ENCODE measurements at places on chromosomes 5 and 9.

- no peak for DNase-seq
- H3K4me1 ChIP-seq, result no peaks in the 10 kb centered on the region
- H3K4me3 ChIP-seq, result no peak overlapping the region
- peaks cover 7% of the 10 kb centered on the region for H3K36me3 ChIP-seq
Observed at GRCh38 chr5:118174671-118175070, 813.7 kb downstream of the DTWD2 start.

DNA sequence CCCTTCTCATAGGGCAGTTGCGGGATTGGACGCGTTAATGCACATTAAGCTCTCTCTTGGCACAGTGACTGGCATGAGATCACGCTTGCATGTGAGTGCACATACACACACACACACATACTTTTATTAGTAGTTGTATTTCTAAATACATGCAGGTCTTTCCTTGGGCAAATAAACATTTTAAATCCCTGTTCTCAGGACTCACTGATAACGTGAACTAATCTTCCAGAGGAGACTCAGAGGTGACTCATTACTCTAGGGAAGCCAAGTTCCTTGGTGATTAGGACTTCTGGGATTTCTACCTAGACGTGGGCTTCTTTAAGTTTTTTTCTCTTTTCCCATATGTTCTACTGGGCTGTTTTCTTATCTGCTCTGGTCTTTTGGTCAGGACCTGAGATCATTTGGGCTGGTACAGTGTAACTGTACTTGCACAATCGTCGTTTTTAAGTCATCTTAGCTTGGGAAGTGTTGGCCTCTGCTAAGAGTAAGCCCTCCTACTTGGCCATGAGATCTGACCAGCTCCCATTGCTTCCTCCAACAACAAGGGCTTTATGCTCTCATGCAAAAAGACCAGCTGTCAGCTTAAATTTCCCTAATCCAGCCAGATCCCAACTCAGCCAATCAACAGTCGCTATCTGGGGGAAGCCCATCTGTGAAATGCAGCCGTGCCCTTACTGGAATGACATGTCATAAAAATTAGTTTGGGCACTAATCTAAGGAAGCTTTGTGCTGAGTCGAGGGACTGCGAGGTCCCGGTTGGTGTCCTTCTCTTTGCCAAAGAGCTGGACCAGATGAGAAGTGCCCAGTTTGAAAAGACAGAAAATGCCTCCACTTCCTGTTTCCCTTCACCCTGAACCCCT, 176.4 kb upstream of the ANKRD55 start:
- no peak for DNase-seq
- H3K36me3 ChIP-seq, result no peaks in the 10 kb centered on the region
- H3K27ac ChIP-seq, result no peak overlapping the region
- H3K27me3 ChIP-seq, result no peaks in the 10 kb centered on the region
- H3K4me3 ChIP-seq, result no peak overlapping the region

DNA sequence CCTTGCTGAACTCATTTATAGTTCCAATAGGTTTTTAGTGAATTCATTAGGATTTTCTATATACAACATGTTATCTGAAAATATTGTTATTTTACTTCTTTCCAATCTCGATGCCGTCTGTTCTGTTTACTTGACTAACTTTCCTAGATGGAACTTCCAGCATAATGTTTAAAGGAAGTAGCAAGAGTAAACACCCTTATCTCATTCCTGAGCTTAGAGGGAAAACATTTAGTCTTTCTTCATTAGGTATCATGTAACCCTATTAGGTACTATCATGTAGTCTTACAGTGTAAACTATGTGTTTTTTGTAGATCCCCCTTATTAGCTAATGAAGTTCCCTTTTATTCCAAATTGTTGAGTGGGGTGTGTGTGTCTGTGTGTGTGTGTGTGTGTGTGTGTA, 22.5 kb upstream of the OR2K2 start:
- no peak overlapping the region for H3K27ac ChIP-seq
- H3K4me3 ChIP-seq, result no peak overlapping the region
- DNase-seq, result no peak
- peaks cover 4% of the 10 kb centered on the region for H3K27me3 ChIP-seq

GRCh38 chr5:159359408-159359807, 29.1 kb upstream of the IL12B start:
- peaks cover 5% of the 10 kb centered on the region for H3K27me3 ChIP-seq
- H3K4me3 ChIP-seq, result no peak overlapping the region
- H3K4me1 ChIP-seq, result no peaks in the 10 kb centered on the region
- H3K27ac ChIP-seq, result no peak overlapping the region
- no peaks in the 10 kb centered on the region for H3K36me3 ChIP-seq

DNA sequence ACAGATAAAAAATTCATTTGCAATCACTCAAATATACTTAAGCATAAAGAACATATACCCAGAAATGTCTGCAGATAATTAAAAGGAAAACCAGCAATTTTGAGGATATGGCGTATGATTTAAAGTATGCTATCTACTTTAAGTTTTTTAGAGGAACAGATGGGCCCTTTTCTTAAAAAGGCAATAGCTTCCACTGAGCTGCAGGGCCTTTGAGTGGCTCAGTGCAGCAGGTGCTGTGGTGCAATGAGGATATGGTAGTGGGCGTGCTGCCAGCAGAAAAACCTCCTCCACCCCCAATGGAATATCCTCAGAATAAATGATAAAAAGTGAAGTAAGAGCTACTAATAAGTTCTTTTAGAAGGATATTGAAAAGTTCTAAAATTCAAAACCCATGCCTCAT, 814.5 kb downstream of the MTRR start:
- DNase-seq, result no peak
- no peak overlapping the region for H3K4me3 ChIP-seq
- H3K27ac ChIP-seq, result no peak overlapping the region
- H3K36me3 ChIP-seq, result no peaks in the 10 kb centered on the region
- no peaks in the 10 kb centered on the region for H3K4me1 ChIP-seq

GRCh38 chr5:30392897-30393296, 800.6 kb upstream of the CDH6 start:
- H3K4me3 ChIP-seq, result no peak overlapping the region
- H3K36me3 ChIP-seq, result no peaks in the 10 kb centered on the region
- no peaks in the 10 kb centered on the region for H3K27me3 ChIP-seq
- DNase-seq, result no peak

DNA sequence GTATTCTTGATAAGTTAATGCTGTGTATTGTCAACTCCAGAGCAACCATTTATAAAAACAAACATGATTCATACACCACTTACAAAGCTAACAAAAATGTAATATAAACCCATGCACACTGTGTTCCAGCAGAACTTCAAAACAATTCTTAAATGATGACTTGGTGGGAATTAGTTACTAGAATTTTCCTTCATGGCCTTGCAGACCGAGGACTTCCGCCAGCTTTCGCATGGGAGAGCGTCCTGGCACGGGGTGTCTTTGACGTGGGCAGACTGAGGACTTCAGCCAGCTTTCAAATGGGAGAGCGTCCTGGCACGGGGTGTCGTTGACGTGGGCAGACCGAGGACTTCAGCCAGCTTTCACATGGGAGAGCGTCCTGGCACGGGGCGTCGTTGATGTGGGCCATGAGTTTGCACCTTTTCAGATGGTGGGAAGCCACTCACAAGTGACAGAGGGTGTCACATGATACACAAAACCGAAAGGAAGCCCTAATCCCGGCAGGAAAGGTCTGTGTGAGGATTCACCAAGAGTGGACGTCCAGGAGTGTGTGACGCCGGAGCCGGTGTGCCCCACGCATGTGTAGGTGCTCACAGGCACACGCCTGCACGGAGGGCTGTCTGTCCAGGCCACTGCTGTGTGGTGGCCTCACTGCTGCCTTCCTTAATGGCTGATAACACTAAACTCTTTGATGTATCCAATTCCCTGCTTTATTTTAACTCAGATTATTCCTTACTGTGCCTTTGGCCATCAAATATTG, 211.3 kb upstream of the IRX4 start:
- no peaks in the 10 kb centered on the region for H3K36me3 ChIP-seq
- H3K4me3 ChIP-seq, result no peak overlapping the region
- peak overlapping the region; percentile 50 for H3K27ac ChIP-seq
- no peaks in the 10 kb centered on the region for H3K4me1 ChIP-seq
- DNase-seq, result no peak

GRCh38 chr9:134338394-134339182, 12.3 kb downstream of the RXRA start:
- no peaks in the 10 kb centered on the region for H3K36me3 ChIP-seq
- peaks cover 3% of the 10 kb centered on the region for H3K27me3 ChIP-seq
- DNase-seq, result peak; percentile 49
- no peak overlapping the region for H3K4me3 ChIP-seq
- H3K27ac ChIP-seq, result no peak overlapping the region

GRCh38 chr9:125366676-125367075, 105.0 kb downstream of the GAPVD1 start:
- H3K27me3 ChIP-seq, result no peaks in the 10 kb centered on the region
- peaks cover 8% of the 10 kb centered on the region for H3K4me1 ChIP-seq
- DNase-seq, result no peak
- peaks cover 18% of the 10 kb centered on the region for H3K36me3 ChIP-seq
- no peak overlapping the region for H3K4me3 ChIP-seq

DNA sequence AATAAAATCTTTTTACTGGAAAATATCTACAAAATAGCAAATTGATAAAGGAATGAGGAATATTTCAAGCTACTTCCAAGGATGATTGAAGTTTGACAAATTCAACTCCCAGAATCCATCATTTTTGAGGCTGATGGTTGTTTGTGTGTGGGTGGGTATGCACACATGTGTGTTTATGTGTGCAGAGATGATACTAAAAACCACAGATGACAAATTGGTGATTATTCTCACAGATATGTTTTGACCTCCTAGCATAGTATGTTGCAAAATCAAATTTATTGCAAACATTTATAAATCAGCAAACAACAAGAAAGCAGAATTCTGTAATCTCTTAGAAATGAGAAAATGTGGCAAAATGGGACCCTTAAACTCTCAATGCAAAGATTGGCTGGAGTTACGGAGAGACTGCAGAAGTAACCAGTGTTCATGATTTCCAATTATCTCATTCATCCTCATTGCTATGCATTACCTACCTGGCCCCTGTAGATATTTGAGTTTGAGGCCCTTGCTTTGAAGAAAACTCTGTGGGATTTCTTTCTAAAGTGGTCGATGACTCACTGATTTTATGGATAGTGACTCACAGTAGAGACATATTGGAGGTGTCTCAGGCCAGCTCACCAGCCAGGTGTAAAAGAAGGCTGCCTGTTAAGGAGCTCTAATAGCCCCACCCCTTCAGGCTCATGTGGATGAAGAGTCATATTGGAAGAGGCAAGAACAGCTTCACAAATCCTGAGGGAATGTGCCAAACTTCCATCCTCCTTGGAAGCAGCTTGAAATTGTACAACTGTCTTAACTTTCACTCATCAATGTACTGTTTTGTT, 44.6 kb upstream of the TMC1 start:
- H3K27me3 ChIP-seq, result peaks cover 3% of the 10 kb centered on the region
- H3K4me1 ChIP-seq, result peaks cover 51% of the 10 kb centered on the region
- H3K27ac ChIP-seq, result no peak overlapping the region
- no peak overlapping the region for H3K4me3 ChIP-seq
- no peak for DNase-seq
- H3K36me3 ChIP-seq, result peaks cover 6% of the 10 kb centered on the region

- H3K4me3 ChIP-seq, result peak overlapping the region; percentile 73
- H3K4me1 ChIP-seq, result peaks cover 44% of the 10 kb centered on the region
- no peak overlapping the region for H3K27ac ChIP-seq
- no peaks in the 10 kb centered on the region for H3K36me3 ChIP-seq
- DNase-seq, result peak; percentile 64
- H3K27me3 ChIP-seq, result peaks cover 55% of the 10 kb centered on the region
Observed at GRCh38 chr9:95772320-95773052, 103.0 kb upstream of the ERCC6L2 start.

DNA sequence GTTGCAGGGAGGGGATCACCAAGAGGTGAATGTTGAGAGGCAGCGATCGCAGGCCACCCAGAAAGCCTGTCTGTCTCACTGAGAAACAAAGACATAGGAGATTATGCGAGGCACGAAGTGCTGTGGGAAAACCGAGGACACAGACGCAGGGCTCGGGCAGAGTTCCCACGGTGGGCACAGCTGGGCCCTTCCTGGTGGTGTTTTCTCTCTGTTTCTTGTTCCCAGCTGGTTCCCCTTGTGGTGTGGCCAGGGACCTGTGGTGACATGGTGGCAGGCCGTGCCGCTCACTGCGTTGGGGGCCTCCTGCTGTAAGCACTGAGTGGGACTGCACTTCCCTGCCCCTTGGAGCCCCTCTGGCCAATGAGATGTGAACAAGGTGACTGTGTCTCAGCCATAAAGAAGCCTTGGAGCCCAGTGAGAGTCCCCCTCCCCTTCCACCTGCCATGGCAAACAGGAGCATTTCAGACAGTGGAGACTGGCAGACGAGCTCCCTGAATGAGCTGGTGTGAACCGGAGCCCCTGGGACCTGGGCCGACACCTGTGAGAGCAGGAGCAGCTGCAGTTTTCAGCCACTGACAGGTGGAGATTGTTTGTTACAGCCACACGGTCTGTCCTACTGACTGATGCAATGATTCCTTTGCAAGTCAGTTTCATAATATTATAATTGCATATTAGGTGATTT, 13.2 kb upstream of the IRX4 start:
- no peak for DNase-seq
- H3K27ac ChIP-seq, result no peak overlapping the region
- peaks cover 4% of the 10 kb centered on the region for H3K4me1 ChIP-seq
- peaks cover 88% of the 10 kb centered on the region for H3K27me3 ChIP-seq
- H3K36me3 ChIP-seq, result no peaks in the 10 kb centered on the region
- H3K4me3 ChIP-seq, result no peak overlapping the region

DNA sequence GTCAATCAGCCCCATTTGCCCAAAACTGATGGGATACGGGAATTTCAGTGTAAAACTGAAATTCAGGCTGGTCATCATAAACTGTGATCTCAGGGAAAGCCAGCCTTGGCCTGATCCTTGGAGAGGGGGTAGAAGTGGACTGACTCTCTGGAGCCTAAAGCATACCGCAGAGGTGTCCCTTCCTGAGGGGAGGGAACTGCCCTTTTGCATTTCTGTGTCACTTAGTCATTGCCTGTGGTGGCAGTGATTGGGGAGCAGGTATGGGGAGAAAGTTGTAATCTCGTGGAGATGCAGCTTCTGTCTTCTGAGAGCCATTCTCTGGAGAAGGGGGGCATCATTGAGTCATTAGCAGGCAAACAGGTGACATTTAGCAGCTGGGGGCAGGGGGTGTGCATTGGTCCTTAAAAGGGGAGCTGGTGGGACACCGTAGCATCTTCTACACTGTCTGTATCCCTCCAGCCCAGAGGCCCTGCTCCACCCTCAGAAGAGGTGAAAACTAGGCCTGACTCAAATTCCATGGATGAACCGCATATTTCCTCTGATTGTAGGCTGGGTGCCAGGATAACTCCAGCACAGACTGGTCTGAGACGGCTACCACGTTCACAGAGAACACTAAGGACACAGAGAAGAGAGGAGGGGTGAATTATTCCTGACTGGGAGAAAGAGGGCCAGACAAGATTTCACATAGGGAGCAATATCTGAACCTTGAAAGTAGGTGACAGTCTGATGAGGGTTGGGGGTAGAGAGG, 143.3 kb downstream of the SEC61B start:
- peaks cover 43% of the 10 kb centered on the region for H3K27me3 ChIP-seq
- no peak for DNase-seq

GRCh38 chr9:131051592-131052517, 42.9 kb downstream of the LAMC3 start:
- H3K4me1 ChIP-seq, result no peaks in the 10 kb centered on the region
- H3K27ac ChIP-seq, result no peak overlapping the region
- H3K4me3 ChIP-seq, result no peak overlapping the region
- H3K36me3 ChIP-seq, result no peaks in the 10 kb centered on the region
- H3K27me3 ChIP-seq, result peaks cover 10% of the 10 kb centered on the region
- no peak for DNase-seq

Measured in nephron progenitor cell (in vitro differentiated cells).